ENCODE measurements at places on chromosomes 5 and 9.
A peak's percentile ranks its signal among the peaks of the same experiment; 100 is the strongest.

- no peak for DNase-seq
Observed at GRCh38 chr5:77945874-77946273, 169.7 kb upstream of the TBCA start.

DNA sequence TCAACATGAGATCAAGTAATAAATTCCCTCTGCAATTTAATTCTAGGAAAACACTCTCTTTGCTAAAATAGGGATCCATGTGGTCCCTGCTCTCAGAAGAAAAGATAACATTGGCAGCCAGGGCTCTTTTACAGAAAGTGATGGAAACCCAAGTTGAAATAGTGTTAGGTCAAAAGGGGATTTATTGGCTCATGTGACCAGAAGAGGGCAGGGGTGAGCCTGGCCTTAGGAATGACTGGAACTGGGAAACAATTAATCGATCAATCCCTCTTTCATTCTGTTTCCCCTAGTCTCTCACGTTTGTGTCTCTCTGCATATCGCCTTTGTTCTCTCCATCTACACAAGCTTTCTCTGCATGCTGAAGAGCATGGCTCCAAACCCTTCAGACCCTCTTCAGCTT is 58.3 kb upstream of the ALDH1B1 start:
- no peak for DNase-seq

- DNase-seq: no peak
Observed at GRCh38 chr5:58201922-58202648, 257.8 kb downstream of the PLK2 start.

- DNase-seq: no peak
Observed at GRCh38 chr5:109654455-109654854, 35.3 kb upstream of the MAN2A1 start.

DNA sequence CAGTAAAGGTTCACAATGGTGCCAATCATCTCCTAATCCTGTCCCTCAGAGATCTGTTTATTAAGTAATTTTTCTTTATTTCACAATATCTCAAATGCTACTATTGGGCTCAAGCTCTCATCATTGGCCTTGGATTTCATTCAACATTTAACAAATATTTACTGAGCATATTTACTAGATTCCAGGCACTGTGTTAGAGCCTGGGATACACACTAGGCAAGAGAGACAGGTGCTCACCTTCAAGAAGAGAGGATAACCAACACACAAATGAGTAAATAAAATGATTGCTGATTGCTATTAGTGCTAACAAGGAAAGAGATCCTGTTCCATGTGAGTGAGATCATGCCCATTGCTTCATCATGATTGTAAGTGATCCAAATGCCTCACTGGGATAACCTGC is 27.4 kb downstream of the PPP2R2B start:
- DNase-seq: no peak

DNA sequence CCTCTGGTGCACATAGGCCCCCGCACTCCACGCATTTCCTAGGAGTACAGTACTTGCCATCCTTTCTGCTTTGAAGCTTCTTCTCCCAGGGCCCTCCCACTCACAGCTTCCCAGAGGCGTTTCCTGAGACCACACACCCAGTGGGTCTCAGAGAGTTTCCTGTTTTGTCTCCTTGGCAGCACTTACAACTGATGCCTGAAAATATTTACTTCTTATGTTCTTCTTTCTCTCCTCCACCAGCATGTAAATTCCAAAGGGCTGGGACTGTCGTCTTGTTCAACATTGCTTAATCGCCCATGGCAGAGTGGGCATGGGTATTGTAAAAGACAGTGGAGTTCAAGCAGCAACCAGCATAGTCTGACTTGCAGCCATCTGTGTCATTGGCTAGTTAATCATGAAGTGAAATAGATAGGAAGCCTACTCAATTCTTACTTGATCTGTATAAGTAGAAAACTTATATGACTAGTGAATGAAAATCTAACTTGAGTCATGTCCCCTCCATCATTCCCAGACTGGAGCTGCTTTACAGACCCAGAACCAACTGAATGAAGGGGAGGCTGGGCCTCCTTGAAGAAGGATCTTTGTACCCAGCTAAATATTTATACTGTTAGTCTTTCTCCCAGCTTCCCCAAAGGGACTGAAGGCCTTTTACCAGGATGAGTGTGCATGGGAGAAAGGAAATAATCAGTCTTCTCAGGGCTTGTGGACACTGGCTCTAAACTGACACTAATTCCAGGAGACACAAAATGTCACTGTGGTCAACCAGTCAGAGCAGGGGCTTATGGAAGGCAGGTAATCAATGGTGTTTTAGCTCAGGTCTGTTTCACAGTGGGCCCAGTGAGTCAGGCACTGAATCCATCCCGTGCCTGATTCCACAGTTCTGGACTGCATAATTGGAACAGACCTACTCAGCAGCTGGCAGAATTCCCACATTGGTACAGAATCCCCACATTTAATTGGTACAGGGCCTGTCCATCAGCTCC is 116.4 kb downstream of the SV2C start:
- DNase-seq: no peak

GRCh38 chr9:109872901-109873300 is 92.9 kb downstream of the PALM2AKAP2 start:
- no peak for DNase-seq

DNA sequence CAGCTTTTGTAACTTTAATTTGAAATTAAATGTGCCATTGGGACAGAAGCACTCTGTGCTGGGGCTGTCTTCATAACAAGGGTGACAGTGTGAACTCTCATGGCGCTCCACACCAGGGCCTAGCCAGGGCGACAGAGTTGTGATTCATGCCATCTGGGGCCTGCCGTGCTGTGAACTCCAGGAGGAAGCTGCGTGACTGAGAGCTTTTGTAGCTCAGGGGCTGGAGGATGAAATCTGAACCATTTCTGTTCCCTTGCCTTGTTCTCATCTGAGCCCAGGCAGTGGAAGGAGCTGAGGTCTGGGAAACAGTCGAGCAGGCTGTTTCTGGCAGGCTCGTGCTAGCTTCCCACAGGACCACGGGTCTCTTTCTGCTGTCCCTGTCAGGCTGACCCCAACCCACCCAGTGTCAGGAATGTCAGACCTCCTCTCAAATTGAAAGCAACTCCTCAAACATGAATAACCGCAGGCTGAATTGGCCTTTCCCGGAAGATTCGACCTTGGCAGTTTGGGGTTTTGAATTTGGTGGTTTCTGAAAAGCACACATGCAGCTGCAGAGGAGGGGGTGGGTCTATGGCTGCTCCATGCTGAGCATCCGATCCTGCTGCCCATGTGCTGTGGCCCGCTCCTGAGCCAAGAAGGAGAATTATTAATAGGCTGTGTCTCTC is 69.2 kb upstream of the RPS23 start:
- no peak for DNase-seq

DNA sequence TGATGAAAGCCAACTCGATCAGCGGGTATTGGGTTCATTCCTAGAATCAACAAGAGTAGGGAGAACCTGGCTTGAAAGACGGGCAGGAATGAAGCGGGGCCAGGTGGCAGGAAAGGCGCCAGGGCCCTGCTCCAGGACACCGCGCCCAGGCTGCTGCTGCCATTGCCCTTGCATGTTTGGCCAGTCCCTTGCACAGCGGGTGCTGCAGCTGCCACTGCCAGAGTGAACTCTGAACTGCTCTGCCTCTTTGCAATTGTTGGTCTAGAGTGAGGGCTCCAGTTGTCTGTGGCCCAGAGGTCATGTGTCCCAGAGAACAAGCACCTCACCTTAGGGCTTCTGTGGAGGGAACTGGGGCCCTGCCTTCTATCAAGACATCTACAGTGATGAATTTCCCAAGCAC is 24.0 kb upstream of the CARTPT start:
- DNase-seq: no peak

DNA sequence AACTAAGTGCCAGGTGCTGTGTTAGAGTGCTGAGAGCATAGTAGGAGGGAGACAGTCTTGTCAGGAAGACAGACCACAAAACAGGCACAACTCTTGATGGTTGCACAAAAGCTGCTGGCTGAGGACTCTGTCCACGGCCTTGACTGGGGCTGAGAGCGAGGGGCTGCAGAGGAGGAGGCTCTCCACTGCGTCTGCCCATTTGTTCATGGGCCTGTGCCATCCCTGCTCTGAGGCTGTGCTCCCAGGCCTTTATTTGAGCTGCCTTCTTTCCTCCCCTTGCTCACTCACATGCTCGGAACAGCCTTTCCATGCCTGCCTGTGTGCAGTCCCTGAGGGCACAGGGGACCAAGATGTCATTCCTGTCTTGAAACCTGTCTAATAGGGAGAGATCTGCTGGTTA is 147.8 kb downstream of the CACNA1B start:
- no peak for DNase-seq

GRCh38 chr9:16031971-16032370 is 479.1 kb downstream of the CCDC171 start:
- no peak for DNase-seq

GRCh38 chr9:120619751-120620655 is 40.0 kb upstream of the CDK5RAP2 start:
- DNase-seq: peak; percentile 51

- no peak for DNase-seq
Observed at GRCh38 chr9:4982721-4983482, 2.2 kb upstream of the JAK2 start.

GRCh38 chr9:112012026-112012902 is 115.7 kb downstream of the UGCG start:
- no peak for DNase-seq

DNA sequence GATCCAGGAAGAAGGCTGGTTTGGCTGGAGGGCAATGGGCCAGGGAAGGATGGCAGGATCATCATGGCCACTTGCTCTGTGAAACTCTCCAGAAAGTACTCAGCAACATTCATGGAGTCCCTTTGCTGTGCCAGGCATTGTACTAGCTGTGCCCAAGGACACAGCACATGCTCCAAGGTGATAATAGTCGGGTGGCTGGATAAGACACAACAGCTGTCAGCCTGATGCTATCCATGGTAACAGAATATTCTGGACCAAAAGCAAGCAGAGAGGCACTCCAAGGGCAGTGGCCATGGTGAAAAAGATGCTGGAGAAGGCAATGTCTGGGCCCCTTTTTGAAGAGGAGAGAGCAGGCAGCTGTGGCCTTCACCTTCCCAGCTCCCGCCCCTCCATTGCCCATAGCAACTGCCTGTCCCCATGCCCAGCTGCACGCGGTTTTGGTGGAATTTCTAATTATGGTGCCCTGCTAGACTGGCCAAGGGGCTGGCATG is 113.8 kb upstream of the CPEB4 start:
- DNase-seq: no peak

- DNase-seq: no peak
Observed at GRCh38 chr5:96427824-96428223, 5.2 kb downstream of the PCSK1 start.

- DNase-seq: no peak
Observed at GRCh38 chr5:83156001-83156400, 78.7 kb downstream of the XRCC4 start.

DNA sequence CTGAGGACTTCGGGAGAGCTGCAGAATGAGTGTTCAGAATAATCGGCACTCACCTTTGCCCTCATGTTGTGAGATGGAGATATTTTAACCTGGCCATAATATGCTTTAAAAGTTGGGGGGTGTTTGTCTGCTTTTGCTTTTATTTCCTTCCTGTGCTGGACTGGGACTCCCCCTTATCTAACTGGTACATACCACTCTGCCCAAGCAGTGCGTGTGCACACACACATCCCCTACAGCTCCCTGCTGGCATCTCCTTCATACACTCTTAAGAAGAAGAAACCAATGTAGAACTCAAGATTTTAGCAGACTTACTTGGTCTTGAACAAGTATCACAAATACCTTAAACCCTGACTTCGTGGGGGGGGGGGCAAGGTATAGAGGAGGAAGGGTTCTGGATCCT is 146.2 kb upstream of the DMRT1 start:
- no peak for DNase-seq

DNA sequence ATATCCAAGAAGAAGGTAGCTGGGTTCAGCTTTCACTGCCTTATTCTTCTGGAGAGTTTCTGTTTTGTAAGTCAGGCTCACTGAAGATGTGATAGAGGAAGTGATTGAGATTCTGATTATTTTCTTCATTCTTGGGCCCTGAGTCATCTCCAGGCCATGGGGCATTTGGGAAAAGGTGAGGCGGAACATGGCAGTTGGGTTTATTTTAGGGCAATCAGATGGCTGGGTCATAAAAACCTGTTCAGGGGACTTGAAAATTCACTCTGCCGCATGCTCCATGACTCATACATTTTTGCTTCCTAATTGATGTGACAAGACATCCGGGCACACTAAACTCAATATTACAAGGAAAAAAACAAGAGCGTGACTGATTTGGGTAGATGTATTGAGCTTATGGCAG is 265.7 kb upstream of the KLF4 start:
- no peak for DNase-seq

DNA sequence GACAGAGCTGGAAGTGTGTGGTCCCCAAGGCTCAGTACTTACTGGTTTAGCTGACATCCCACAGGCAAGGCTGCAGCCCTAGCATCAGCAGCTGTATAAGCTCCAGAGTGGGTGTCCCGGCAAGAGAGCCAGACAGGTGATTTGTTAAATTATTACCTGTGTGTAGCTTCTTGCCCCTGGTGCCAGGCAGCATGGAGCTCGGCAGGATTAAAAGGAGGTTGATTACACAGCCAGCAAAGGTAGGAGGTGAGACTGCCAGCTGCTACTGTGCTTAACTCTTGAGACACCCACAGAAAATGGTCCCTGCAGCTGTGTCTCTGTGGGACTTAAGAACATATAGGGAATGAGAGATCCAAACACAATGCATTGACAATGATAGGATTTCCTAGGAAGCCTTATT is 54.2 kb downstream of the ARHGAP26 start:
- DNase-seq: no peak

DNA sequence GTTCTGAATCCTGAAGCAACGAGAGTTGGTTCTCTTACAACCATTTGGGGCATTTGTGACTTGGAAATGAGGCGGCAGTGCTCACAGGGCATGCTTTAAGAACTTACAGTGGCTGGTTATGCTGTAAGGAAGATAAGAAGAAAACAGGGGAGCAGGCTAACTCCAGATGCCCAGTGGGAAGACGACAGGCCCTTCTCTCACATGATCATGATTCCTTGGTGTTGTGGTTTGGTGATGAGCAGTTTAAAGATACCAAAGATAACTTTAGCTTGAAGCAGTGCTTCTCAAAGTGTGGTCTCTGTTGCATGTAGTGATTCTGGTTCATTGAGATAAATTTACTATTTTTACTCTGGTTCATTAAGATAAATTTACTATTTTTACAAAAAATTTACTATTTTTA is 2.6 kb upstream of the HABP4 start:
- no peak for DNase-seq

DNA sequence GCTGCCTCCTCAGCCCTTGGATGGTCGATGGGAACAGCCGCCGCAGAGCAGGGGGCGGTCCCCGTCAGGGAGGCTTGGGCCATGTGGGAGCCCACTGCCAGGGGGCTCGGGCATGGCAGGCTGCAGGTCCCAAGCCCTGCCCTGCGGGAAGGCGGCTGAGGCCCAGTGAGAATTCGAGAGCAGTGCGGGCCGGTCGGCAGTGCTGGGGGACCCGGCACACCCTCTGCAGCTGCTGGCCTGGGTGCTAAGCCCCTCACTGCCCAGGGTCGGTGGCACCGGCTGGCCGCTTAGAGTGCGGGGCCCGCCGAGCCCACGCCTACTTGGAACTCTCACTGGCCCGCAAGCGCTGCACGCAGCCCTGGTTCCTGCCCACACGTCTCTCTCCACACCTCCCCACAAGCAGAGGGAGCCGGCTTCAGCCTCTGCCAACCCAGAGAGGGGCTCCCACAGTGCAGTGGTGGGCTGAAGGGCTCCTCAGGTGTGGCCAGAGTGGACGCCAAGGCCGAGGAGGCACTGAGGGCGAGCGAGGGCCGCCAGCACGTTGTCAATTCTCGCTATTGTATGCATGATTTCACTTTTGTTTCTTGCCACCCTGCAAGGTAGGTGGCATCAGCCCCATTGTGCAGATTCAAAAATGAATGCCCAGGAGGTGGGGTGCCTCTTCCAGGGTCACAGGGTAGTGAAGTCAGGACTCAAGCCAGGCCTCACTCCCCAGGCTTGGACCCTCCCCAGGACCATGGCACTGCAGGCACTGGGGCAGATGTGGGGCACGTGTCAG is 48.6 kb downstream of the COL15A1 start:
- no peak for DNase-seq
